ENCODE measurements at places on chromosomes 1 and 21.
A peak's percentile ranks its signal among the peaks of the same experiment; 100 is the strongest.

DNA sequence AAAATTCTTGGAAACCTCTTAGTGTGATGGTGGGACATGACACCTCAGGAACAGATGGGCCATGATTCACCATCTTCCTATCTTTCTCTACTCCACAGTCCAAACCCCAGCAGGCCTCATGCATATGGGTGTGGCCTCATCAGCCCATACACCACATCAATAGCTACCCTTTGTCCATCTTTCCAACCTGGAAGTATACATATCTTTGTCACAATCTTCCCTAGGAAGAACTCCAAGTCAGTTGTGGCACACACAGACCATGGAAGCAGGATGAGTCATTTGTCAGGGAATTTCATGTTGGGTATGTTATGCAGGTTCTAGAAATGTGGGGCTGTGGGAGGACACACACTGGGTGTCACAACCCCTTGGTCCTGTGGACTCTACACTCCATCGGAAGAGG, 30.5 kb upstream of the CLCA4 start:
- DNase-seq = no peak

- DNase-seq = no peak
These were observed 45.6 kb downstream of the ZNF281 start for GRCh38 chr1:200364091-200364759.

DNA sequence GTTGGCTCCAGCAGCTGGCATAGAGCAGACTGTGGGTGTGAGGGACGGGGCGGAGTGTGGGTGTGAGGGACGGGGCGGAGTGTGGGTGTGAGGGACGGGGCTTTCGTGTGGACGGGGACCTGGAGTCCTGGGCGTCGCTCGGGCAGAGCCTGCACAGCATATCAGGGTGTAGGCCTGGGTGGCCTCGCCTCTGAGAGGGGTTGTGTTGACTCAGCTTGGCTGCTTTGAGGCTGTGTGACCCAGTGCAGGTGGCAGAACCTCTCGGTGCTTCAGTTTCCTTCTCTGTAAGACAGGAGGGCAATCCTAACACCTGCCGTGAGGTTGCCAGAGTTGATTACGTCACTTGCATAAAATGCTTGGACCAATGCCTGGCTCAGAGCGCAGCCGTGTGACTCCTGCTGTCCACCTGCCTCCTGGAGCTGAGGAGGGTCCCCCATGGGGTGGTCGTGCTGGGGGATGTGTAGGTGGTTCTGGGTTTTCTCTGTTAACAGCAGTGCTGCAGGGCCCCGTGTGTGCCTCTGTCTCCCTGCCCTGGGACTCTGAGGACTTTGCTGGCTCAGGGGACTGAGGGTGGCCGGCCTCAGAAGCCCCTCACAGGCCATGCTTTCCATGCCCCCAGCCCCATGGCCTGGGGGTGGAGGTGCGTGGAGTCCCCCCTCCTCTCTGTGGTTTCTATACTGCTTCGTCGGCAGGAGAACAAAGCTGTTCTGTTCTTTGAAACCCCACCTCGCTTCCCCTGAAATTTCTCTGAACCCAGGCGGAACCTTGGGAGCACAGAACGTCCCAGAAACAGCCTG, 15.4 kb downstream of the PDXK start:
- no peak for DNase-seq

GRCh38 chr1:205241366-205242030, 13.8 kb downstream of the TMCC2 start:
- no peak for DNase-seq

DNA sequence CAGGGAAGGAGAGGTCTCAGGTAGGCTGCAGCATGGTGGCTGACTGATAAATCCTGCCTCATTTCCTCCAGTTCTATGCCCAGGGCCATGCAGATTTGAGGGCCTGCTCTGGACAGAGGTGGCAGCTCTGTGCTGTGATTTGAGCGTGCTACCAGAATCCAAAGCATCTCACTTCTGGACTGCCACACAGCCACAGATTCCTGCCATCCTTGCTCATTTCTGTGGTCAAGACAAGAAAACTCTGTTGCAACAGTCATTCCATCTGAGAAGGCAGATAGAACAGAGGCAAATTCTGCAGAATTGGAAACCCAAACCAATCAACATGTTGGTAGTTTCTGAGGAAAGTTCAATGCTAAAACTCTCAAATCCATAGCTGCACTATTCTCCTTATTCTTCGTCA, 102.8 kb upstream of the GALNT2 start:
- no peak for DNase-seq

DNA sequence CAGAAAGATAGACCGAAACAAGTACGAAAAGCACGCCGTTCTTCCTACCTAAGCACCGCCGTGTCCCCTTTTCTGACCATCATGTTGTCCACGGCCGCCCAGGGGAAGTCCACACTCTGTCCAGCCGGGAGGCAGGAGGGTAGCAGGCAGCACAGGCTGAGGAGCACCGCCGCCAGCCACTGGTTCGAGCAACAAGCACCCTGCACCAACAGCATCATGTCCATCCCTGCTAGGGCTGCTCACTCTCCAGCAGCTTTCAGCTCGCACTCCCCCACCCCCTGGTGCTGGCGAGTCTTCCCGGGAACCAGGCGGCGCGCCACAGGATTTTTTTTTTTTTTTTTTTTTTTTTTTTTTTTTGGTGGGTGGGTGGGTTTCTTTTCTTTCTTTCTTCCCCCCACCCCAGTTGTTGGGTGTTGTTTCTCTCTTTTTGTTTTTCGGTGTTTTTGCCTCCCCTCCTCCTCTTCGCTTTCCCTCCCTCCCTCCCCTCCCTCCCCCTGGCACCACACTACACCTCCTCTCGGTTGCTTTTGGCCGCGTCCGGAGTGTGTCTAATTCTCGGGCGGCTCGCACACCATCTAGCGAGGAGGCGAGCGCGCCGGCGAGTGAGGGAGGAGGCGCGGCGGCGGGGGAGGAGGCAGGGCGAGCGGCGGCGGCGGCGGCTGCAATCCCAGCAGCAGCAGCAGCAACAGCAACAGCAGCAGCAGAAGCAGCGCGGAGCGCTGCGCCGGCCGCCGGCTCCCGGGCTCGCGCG, at the start of gene NEGR1:
Gene NEGR1 (minus strand): TSS at position 269 of the 751 bp plus-strand sequence.
- DNase-seq = peak; percentile 78

DNA sequence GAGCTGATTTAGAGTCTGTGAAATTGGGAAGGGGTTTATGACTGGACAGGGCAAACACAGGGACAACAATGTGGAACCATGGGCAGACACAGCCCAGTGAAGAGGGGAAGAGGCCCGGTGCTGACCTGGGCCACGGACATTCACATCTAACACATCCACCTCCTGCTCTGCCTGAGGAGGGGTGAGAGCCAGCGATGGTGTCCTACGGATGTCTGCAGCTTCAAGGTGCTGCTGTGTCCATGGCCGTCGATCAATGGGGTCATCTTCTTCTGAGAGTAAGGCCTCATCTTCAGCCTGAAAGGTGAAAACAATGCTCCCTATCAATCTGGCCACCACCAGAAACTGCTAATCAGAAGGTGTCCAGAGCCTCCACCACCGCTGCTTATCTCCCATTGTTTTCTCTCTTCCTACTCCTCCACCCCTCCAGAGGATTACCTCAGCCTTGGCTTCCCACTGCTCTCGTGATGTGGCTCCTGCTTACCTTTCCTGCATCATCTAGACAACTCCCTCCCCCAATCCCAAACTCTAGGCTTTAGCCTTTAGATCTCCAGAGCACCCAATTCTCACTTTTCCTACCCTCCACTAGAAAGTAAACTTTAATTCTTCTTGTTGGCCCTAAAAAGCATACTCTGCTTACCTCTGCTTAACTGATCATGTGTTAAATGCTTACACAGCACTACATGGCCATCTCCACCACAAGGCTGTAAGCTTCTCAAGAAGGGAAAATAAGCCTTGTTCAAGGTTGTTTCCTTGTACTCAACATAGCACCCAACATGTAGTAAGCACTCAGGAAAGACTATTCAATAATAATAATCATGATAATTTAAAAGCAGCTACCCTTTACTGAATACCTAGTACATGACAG, 24.0 kb upstream of the ADAM30 start:
- no peak for DNase-seq

DNA sequence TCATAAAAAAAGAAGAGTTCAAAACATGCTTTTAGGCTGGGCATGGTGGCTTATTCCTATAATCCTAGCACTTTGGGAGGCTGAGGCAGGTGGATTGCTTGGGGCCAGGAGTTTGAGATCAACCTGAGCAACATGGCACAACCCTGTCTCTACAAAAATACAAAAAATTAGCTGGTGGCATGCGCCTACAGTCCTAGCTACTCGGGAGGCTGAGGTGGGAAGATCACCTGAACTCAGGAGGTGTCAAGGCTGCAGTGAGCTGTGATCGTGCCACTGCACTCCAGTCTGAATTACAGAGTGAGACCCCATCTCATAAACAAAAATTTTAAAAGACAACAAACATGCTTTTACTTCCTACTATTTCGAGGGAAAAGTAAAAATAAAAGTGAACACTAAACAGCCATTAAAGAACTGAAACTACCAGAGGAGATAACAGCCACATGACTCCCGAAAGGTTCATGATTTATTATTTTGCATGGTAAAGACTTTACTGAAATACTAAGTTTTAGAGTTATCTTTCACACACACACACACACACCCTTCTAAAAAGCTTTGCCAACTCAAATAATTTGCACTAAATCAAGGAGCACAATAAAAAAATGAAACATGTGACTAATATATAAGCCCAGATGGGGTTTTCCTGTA, 48.1 kb downstream of the USP1 start:
- DNase-seq = no peak

- DNase-seq = no peak
These were observed 13.1 kb upstream of the SLC30A1 start for GRCh38 chr1:211591980-211592493.

DNA sequence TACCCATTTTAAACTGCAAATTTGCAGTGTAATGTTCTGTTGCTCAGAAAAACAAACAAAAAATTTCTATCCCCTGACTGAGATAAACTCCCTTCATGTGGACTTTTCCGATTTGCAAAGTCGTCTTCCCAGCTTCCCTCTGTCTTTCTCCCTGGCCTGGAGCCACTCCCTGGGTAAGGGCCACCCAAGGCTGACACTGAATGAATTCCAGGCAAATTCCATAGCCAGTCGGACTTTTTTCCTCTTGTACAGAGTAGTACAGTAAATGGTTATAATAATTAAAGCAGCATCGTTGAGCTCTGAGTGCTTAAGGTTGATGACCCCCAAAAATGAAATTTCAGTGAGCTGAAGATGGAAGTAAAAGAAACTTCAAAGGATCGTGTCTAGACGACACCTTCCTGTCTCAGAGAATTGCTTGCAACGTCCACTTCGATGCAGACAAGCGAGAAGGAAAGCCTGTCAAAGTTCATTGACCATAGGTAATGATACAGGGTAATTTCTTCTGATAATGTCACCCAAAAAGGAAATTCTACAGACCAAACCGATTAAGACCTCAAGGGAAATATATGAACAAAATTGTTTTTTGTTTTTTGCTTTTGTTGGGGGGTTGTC, 33.6 kb upstream of the LHX8 start:
- no peak for DNase-seq

DNA sequence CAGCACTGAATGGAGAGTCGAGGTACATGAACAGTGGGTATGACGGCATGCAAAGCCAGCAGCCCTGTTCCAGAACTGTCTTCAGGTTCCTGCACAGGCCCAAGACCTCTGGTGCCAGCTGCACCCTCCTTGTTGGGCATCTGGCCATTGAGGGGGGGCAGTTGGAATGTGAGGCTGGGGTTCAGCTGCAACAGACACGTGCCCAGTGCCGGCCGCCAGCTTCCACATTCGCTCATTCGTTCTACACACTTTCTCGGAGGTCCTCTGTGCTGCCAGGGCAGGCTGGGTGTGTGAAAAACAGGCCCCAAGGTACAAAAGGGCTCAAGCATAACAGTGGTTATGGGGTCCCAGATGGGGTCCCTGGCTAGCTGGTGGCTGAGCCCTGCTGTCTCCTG, 37.9 kb upstream of the SLC19A1 start:
- no peak for DNase-seq

DNA sequence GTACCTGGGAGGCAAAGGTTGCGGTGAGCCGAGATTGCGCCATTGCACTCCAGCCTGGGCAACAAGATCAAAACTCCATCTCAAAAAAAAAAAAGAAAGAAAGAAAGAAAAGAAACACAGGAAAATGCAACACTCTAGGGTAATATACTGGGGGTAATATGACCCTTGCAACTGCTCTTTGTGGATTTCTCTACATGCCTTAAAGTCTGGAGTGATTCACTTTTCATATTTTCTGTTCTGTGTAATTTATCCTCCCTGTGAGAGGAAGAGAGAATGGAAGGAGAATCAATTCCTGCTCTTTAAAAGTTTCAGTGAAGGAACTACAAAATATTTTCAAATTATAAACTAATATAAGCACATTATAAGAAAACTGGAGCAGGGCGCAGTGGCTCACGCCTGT, 22.7 kb downstream of the RIT1 start:
- DNase-seq = no peak

DNA sequence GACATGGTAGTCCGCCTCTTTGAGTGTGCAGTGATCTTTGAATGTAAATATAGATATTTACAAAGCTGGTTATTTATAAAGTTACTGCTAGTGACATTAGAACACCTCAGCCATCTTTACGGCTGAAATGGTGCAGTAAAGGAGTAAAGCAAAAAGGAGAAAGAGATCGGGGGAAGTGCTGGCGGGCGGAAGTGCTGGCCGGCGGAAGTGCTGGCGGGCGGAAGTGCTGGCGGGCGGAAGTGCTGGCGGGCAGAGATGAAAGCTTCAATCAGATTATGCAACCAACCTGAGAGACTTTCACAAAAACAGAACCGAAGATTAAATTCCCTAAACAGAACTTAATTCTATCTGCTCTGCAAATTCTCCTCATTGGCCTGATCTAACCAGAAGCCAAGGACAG, 1.4 kb upstream of the OR14A16 start:
- no peak for DNase-seq

DNA sequence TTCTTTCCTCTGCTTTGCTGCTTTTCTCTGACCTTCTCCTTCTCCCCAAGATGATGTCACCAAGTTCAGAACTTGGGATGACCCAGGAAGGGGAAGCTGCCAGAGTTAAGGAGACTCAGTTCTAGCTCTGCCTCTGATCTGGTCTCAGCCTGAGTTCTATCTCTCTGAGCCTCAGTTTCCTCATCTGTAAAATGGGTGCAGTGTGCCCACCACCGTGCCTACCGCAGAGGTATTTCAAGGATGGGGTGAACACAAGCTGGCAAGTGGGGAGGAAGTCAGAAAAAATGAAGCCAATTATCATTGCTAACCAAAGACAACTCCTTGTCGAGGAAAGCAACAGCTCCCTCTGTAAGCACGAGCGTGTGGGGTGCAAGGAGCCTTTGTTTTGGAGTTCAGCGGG, 249.7 kb downstream of the KAZN start:
- no peak for DNase-seq

DNA sequence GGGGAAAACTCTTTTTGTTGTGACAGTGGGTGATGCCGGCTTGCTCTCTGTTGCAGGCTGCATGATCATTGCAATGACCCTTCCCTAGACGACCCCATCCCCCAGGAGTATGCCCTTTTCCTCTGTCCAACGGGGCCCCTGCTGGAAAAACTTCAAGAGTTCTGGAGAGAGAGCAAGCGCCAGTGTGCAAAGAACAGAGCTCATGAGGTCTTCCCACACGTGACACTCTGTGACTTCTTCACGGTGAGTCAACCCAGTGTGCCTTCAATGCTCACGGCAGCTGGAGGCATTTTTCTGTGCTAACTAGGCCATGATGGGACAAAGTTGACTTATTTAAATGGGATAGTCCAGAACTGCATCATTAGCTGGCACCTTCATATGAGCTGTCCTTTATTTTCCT, 5.7 kb downstream of the UBASH3A start:
- no peak for DNase-seq

- DNase-seq = no peak
These were observed 16.4 kb downstream of the WDR4 start for GRCh38 chr21:42862774-42863503.

GRCh38 chr1:232130815-232131480, 499.0 kb downstream of the SIPA1L2 start:
- DNase-seq = no peak

Data from large intestine (tissue), 12 donors.